NCI-H2171 (cell line): ENCODE measurements at places on chromosomes 7 and 10.
A peak's percentile ranks its signal among the peaks of the same experiment; 100 is the strongest.

GRCh38 chr10:124240839-124241291 is 147.5 kb upstream of the CHST15 start:
- DNase-seq, result no peak

GRCh38 chr7:7159063-7159658 is 23.2 kb upstream of the C1GALT1 start:
- DNase-seq, result no peak

- no peak for DNase-seq
Observed at GRCh38 chr10:48343921-48344598, 37.6 kb downstream of the MAPK8 start.

DNA sequence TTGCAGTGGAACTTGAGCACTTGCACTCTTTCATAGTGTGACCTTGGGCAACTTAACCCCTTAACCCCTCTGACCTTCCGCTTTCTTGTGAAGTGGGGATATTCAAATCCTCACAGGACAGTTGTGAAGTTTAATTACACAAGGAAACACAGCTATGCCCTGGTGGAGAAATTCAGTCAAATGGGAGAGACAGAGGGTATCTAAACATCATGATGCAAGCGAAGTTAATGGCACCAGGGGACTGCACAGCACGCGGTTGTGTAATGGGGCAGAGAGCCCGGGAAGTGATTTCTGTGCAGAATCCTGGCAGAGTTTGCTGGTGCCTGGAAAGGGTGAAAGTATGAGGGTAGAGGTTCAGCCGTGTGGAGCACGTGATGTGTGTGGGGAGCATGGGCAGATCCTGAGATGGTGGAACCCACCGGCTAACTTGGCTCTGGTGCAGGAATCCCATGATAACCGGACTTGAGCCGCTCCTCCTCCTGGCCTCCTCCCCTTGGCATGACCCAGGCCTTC is 51.7 kb downstream of the SNX10 start:
- no peak for DNase-seq

- no peak for DNase-seq
Observed at GRCh38 chr7:95658676-95659075, 62.4 kb upstream of the PDK4 start.

- no peak for DNase-seq
Observed at GRCh38 chr10:11625019-11625735, 13.7 kb upstream of the USP6NL start.

- no peak for DNase-seq
Observed at GRCh38 chr10:63634488-63635065, 113.4 kb downstream of the REEP3 start.

GRCh38 chr7:126768836-126769235 is 483.9 kb downstream of the GRM8 start:
- no peak for DNase-seq

GRCh38 chr10:133261726-133262325 is 14.8 kb downstream of the ADAM8 start:
- peak; percentile 62 for DNase-seq

DNA sequence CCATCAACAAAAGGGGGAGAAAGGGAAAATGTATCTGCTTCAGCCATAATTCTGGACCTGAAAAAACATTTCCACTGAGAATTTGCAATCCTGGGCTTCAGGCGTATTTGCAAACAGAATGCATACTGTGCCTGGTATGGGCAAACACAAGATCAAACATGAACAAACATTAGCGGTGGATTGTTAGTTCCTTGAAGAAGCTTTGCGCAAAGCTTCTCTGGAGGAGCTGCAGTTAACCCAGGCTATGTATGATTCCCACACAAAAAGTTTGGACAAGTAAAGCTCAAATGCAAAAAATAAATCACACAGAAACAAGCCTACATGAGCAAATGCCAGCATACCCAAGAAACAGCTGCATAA is 20.4 kb upstream of the HILPDA start:
- DNase-seq, result no peak

DNA sequence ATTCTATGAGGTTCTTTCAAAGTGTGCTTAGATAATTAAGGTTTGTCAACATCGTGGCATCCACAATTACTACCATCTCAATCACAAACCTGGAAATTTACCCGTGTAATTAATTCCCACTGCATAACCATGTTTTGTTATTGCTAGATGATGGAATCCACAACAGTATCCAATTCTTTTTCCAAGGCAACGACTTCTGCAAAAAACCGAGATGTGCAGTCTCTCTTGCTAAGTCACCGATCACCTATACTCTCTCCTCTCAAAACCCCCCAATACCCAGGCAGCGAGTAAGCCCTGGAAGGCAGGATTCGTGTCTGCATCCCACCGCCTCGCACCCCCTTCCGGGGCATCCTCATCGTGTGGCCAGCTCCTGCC is 678 bp upstream of the EIF4H start:
- peak; percentile 21 for DNase-seq

DNA sequence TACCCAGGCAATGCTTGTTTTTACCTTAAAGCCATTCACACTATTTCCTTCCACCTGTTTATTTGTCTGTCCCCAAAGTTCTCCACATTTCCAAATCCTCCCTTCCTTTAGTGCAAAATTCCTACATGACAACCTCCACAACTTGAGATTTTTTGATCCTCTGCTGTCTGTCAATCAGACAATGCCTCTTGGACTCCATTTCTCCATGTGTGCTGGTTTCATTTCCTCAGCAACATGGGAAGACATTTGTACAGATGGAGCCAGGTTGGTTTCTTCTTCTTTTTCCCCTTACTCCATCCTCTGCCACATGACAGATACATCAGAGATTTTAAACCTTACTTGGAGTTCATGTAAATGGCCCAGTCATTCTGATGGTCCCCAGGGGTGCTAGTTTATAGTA is 19.1 kb upstream of the GIMAP2 start:
- DNase-seq, result no peak

DNA sequence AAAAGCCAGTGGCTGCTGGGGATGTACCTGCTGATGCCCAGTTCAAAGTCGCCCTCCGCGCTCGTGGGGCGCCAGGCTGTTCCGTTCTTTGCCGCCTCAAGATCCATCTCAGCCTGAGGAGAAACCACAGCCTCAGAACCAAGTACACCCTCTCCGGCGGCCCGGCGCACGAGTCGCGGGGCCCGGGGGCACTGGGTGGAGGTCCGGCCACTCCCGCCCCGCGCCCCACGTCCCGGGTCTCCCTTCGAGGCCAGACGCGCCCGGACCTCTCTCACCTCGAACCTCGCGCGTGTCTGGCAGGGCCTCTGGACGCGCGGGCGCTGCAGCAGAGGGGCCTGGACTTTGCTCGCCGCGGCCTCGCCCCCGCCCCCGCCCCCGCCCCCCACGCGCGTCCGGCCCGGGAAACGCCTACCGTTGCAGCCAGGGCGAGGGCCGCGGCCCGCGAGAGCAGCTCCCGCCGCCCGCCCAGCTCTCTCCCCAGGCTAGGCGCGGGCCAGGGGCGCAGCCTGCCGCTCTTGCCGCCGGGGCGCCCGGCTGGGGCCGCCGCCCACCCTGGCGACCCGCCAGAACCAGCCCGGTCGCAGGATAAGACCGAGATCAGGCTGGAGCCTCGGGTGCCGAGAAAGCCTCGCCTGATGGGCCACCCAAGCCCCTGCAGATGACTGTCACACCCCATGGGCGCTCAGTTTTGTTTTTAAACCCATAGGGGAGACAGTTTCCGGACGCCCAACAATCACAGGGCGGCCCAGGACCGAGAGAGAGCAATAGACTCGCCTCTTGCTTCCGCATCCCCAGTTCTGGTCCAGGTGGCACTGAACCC is at the start of gene ABCB4:
Gene ABCB4, minus strand, starts transcription at position 322 of the 820 bp plus-strand sequence. Its CDS starts 215 bp downstream, at position 107.
- no peak for DNase-seq

DNA sequence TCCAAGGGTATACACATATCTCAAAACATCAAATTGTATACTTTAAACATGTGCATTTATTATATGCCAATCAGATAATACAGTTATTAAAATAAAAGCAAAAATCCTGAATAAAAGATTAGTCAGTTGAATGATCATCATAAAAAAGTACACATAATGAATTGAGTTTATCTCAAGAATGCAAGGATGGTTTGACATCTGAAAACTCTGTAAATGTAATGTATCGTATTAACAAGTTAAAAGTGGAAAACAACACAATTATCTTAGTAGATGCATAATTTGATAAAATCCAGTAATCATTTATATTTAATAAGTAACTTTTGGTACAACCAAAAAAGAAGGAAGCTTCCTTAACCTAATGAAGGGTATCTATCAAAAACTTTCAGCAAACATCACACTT is 86.6 kb downstream of the COL28A1 start:
- DNase-seq, result no peak

GRCh38 chr7:5330288-5330687 is 47.5 kb downstream of the SLC29A4 start:
- DNase-seq, result no peak

DNA sequence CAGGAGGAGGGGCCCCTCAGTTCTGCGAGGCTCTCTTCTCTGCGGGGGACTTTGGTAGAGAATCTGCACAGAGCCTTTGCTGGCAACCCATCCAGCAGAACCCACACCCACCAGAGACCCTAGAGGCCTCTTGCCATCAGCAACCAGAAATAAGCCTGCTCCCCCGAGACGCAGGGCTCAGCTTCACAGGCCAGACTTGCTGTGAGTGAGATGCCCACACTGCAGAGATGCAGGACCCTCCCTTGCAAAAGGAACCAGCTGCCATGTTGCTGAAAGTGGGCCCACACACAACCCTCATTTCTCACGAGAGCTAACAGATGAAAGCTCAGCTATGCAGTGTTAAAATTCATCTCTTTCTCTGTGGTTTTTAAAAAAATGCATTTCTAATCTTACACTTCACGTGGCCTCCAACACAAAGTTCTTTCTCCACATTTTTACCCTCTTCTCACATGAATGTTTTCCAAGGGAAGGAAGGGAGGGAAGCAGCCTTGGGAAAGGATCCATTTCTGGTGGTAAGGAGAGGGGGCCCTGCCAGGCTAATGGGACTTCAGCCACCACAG is 171.6 kb downstream of the CCDC3 start:
- DNase-seq, result no peak

- DNase-seq, result peak; percentile 76
Observed at GRCh38 chr7:128266883-128267594, 26.0 kb downstream of the LEP start.

- no peak for DNase-seq
Observed at GRCh38 chr7:7876419-7876818, 92.2 kb upstream of the GLCCI1 start.

GRCh38 chr10:107516349-107516748 is 351.8 kb upstream of the SORCS1 start:
- no peak for DNase-seq

GRCh38 chr7:149433124-149433523 is 27.7 kb downstream of the ZNF777 start:
- no peak for DNase-seq

GRCh38 chr10:95815133-95815532 is 59.2 kb downstream of the ENTPD1 start:
- DNase-seq, result no peak

DNA sequence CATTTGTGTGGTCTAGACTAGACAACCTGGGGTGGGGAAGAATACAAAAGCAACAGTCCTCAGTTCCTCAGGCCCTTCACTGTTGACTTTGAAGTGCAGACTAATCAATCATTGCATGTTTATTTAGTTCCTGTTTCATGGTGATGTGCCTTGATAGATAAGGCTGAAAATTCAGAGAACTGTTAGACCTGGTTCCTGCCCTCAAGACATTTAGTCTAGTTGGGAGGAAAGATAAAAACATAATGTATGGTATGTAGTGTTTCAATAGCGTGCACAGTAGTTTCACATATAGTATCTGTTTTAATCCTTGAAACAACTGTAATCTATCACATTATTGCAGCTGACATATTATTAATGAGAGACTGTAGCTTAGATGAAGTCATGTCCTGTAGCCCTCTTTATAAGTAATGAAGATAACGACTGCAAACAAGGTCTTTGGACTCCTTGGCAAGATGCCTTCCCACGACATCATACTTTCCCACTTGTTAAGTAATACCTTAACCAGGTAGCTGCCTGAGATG is 124.0 kb downstream of the CELF2 start:
- no peak for DNase-seq

- no peak for DNase-seq
Observed at GRCh38 chr7:87599336-87599735, 1.3 kb downstream of the ABCB1 start.

- DNase-seq, result no peak
Observed at GRCh38 chr7:121034929-121035328, 46.4 kb downstream of the CPED1 start.

DNA sequence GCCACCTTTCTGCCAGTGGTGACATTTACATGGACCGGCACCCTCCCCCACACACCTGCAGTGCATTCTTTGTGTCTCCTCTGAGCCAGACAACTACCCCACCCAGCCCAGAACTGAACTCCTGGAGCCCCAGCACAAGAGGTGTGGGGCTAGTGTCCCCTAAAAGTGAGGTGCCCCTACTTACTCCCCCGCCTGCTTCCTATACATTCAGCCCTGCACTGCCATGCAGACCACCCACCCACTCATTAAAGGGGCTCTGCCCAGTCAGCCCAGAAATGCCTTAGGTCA is 1.9 kb downstream of the SAP25 start:
- DNase-seq, result no peak

- DNase-seq, result no peak
Observed at GRCh38 chr7:103717574-103717973, 271.6 kb upstream of the SLC26A5 start.

DNA sequence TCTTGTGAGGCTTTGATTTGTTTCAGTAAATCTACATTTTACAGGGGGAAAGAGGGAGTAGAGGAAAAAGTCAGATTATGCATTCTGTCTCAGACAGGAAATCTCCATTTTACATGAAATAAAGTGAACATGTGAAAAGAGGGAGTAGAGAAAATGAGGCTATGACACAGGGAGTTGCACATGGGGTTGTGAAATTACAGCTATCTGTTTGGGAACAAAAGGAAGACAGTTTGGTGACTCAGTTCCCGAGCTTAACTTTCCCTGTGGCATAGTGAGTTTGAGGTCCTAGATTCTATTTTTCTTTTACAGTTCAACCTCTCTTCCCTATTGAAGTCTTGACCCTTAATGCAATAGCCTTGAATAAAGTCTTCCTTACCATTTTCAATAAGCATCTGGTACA is 63.2 kb upstream of the AGR3 start:
- DNase-seq, result no peak

- no peak for DNase-seq
Observed at GRCh38 chr10:95815701-95816240, 59.8 kb downstream of the ENTPD1 start.

- no peak for DNase-seq
Observed at GRCh38 chr7:128045766-128046165, 14.5 kb upstream of the LRRC4 start.

GRCh38 chr7:3527496-3528124 is 226.6 kb downstream of the SDK1 start:
- DNase-seq, result no peak

DNA sequence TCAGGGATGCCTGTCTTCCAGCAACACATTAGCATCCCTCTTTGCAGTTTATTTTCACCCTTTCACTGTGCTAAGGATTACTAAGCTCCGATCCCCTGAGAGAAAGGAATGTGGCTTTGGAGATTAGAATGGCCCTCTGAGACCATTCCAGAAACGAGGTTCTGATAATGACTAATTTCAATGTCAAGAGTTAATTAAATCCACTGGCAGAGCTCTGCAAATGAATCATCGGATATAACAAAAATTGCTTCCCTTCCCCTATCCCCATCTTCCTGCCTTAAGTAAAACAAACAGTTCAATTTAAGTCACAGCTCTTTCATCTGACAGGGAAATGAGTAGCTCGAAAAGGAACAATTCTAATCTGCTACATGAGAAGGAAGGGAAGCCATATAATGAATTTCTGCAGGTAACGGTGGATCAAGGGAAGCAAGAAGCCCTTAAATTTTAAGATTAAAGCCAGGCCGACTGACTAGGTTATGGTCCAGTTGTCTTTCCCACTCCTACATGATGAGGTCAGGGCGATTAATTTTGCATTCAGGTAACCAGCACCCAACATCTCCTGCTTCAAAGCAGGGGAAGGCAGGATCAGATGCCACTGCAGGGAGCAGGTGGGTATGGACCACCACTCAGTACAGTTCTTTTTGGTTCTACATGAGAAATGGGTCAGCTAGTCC is 50.5 kb downstream of the MALSU1 start:
- DNase-seq, result no peak
